Small intestine (tissue), 16 donors: ENCODE measurements at places on chromosomes 1 and 21.

DNA sequence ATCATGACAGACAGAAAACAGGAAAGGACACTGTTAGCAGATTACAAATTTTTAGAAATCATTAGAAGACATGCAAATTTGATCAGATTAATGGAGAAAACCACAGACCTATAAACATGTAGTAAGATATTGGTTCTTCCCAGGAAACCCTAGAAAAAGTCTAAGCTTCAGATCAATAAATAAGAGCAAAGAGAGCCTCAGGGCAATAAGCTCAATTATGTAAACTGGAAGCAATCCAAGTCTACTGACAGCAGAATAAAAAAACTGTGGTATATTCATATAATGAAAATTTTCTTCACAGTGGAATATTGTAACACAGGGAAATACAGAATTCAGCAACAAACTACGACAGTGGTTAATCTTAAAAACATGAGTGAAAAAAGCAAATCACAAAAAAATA, 36.3 kb downstream of the NRDC start:
- no peak for DNase-seq

- peak; percentile 44 for DNase-seq
These were observed 827 bp downstream of the PRKCZ start for GRCh38 chr1:2050793-2051682.

DNA sequence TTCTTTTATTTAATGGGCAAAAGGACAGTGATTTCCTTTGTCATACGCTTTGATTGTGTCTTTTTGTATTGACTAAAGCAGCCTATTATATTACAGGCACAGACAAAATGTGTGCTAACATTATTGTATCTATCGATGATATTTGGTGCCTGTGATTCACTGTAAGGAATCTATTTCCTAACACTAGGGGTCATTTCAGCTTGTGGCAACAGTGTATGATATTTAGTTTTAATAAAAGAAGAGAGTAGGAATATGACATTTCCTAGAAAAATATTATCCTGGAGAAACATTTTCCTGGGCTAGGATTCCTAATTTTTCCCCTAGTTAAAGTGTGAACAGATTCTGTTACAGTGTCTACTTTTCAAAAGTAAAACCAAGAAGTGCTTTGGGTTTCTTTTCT, 42.8 kb downstream of the TYW3 start:
- no peak for DNase-seq

GRCh38 chr1:54989968-54990810, 8.5 kb upstream of the BSND start:
- no peak for DNase-seq

- DNase-seq: no peak
These were observed 23.2 kb upstream of the CNIH3 start for GRCh38 chr1:224592636-224593582.

- peak; percentile 6 for DNase-seq
These were observed 595 bp downstream of the EXOC8 start for GRCh38 chr1:231337043-231337471.

DNA sequence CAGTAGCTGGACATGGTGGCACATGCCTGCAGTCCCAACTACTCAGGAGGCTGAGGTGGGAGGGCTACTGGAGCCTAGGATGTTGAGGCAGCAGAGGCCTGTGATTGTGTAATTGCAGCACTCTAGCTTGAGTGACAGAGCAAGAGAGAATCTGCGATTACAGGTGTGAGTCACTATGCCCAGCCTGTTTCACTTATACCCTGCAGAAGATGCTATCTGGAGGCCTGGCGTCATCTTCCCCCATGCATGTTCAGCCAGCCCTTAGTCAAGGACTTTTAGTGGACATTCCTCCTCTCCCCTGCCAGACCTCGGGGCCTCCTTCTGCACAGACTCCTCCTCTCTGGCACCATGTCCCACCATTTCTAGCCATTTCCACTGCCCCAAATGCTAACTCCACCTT, 36.3 kb upstream of the RCC2 start:
- DNase-seq: no peak

DNA sequence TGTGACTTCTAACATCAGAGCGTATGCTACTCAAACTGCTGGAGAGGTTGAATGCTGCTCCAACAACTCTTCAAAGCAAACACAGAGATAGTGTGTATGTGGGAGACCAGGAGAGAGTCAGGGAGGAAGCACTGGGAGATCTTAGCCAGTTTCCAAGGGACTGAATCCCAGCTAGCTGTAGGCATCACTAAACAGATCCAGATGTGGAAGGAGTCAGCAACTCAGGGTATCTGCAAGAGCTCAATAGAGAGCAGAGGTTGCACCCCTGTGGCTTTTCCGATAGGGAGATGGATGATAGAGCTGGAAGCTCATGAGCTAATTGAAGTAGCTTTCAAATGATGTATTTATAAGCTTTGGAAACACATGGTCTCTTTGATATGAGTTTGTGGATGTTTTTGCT, 168.9 kb upstream of the HOOK1 start:
- DNase-seq: no peak

- DNase-seq: no peak
These were observed 7.0 kb upstream of the NT5C1A start for GRCh38 chr1:39678889-39679288.

DNA sequence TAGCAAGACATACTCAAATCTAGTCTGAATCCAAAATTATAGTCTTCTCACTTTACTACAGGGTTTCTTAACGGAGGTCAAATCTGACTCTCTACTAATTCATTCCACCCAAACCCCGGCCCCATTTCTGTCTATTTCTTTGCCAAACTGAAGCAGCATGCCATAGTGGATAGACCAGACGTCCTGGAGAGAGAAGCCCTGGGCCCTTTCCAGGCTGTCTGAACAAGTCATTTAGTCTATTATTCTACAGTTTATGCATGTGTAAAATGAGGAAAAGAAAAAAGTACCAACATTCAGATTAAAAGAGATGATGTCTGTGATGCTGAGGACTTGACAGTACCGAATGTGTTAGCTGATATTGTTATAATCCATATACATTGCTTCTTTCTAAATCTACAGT, 95.0 kb downstream of the GDAP2 start:
- no peak for DNase-seq

DNA sequence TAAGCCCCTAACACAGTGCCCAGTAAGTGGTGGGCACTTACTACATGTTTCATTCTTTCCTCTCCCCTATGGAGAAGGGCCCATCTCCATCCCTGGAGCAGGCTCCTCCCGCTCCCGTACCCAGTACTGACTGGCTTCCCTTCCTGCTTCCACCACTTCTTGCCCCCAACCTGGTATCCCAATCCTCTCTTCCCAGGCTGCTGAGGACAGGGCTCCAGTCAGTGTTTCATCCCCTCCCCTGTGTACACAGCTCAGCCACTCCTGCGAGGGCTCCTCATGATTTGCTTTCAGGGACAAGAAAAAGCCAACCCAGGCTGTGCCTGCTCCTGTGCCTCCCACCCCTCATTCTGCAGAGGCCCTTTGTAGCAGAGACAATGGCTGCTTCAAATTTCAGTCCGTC, 20.8 kb upstream of the ETV3 start:
- DNase-seq: no peak

GRCh38 chr1:233373226-233373625, 45.7 kb downstream of the MAP3K21 start:
- no peak for DNase-seq
